Frontal cortex (tissue), 4 donors: ENCODE measurements at places on chromosomes 11 and 22. TPM values are rescaled to one million over a fixed set of nuclear protein-coding genes. Genes with fewer than 3 reads are reported as not detected.

CHRM1 gene
- 14.3 TPM for total RNA-seq

ABCC8 gene
- total RNA-seq, result 8.6 TPM

DNA sequence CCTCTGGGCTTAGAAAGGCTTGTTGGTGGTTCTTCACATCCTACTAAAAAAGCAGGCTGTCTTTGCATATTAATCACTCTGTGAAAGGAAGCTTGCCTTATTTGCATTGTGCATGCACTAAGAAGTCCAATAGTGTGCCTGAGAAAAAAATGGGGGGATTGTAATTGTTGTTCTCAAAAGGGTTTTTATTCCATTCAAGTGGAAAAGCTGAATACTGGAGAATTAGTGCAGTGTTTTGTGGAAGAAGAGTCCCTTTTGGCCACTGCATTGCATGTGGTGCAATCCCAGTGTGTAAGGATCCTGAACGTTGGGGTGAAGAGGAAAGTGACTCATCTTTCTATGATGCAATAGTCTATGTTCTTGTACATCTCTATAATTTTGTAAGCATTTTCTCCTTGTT, 16.5 kb downstream of the NCAM1 start:
- no peak for DNase-seq

PATZ1 gene
- total RNA-seq, result 24.1 TPM

DNA sequence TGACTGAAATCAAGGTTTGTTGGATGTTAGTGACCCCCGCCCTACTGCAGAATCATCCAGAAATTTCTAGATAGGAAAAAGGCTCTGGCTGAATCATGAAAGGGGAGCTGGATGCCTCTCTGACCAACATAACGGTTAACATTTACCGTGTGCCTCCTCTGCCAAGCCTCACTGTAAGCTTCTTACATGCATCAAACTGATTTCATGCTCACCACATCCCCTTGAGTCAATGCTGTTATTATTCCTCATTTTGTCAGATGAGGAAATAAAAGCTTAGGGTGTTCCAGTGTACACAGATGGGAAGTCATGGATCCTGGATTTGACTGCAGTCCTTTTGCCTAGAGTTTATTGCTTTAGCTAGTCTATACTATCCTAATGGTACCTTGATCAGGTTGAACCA, 5.9 kb upstream of the HMOX1 start:
- no peak for DNase-seq

GRCh38 chr11:90373971-90374370, 151.1 kb upstream of the CHORDC1 start:
- DNase-seq, result no peak

OR4A16 gene
- not detected for total RNA-seq

GRCh38 chr11:58178444-58178843, 10.4 kb upstream of the OR9Q2 start:
- no peak for DNase-seq

NCF4 gene
- total RNA-seq, result 2.0 TPM

CARD18 gene
- not detected for total RNA-seq

MRPL11 gene
- total RNA-seq, result 17.1 TPM

TPBGL gene
- not detected for total RNA-seq

- no peak for DNase-seq
These were observed 106.3 kb downstream of the KCNQ1 start for GRCh38 chr11:2551131-2551530.

GDPD5 gene
- total RNA-seq, result 12.2 TPM

- DNase-seq, result peak; percentile 58
These were observed 18.1 kb upstream of the SCGB1A1 start for GRCh38 chr11:62400760-62401159.

DNA sequence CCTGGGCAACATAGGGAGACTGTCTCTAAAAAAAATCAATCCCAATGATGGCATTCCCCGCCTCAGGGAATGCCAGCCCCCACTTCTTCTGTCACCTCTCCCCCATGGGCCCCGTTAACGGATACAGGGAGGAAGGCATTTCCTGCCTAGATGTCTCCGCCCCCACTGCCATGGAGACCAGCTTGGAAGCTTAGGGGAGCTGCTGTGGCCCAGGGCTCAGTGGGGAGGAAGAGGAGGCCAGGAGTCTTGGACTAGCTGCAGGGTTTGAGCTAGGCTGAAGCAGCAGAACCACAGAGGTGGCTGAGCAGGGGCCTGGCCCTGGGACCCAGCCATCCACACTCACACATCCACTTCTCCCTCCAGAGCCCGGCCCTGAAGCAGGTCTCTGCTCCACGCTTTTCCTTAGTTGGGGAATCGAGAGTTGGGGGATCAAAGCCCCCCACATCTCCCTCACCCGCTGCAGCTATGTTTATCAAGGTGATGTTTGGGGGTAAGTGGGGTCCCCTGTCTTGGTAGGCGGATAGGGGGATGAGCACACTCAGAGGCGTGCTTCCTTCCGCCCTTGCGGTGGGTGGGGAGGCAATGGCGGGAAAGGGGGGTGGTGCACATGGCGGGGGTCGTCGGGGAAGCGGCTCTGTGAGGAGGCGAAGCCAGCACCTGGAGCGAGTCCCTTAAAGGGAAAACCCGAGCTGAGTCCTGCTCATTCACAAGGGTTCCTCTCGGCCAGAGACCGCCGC, at the start of gene C22orf15:
Gene C22orf15, plus strand, starts transcription at position 149 of the 737 bp plus-strand sequence. Its CDS starts 317 bp downstream, at position 466.
- no peak for DNase-seq

GRCh38 chr11:109209572-109209971, 212.4 kb upstream of the C11orf87 start:
- no peak for DNase-seq

GRCh38 chr11:100687054-100687629, at the start of gene ARHGAP42:
Gene ARHGAP42 (plus strand): TSS chr11:100687288. CDS start chr11:100687679, 391 bp downstream.
- peak; percentile 53 for DNase-seq

FBXO7 gene
- total RNA-seq, result 47.3 TPM

SYCE3 gene
- not detected for total RNA-seq

DNA sequence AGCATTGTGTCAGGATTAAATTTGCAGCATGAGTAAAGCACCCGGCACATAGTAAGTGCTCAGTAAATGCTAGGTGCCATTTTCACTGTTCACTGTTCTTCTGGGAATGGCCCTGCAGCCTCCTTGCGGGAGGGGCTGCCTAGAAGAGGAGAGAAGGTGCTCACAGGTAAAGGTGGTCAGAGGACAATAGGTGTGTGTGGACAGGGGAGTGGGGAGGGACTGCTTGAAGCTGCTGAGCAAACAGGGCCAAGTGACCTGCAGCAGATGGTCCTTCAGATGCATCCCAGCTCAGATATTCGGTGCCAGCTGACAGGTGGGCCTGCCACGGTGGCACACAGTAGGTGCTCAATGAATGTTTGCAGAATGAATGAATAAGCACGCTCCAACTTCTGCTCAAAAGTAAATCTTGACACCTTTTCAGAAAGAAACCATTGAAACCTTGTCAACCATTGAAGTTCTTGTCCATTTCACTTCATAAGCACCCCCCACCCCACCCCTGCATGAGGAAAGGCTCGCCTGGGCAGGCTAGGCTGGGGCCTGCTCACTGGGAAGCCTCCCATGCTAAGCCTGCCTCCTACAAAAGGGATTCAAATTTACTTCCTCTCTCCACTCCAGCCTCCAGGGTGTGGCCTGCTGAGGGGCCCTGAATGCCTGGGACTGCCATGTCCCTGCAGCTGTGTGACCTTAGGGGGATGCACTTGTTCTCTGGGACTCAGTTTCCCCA, 1.6 kb downstream of the KIAA0930 start:
- DNase-seq, result no peak

PPARA gene
- total RNA-seq, result 4.9 TPM

GAL3ST3 gene
- total RNA-seq, result 10.6 TPM

SUSD2 gene
- total RNA-seq, result under 0.01 TPM

- no peak for DNase-seq
These were observed 87.3 kb downstream of the WNT11 start for GRCh38 chr11:76119032-76119431.

CRACR2B gene
- total RNA-seq, result 0.82 TPM

ZNHIT2 gene
- total RNA-seq, result 6.1 TPM

DNA sequence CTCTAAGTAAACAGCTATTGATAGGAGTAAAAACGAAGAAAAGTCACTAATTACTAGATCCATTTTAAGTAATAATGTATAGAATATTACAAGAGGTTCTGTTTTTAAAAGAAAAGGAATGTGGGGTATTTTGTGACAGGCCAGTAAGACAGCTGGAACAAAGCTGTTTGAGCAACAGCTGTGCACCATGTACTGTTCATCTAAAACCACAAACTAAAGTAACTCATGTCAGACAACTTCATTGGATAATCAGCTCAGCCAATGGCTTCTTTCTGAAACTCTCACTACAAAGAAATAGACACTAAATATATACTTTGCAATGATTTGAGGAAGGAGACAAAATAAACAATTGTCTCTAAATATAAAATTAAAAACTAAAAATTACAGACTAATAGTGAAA, 16.1 kb downstream of the RRAS2 start:
- DNase-seq, result no peak

GRCh38 chr11:20050048-20050447, 110.2 kb downstream of the DBX1 start:
- DNase-seq, result no peak

DNA sequence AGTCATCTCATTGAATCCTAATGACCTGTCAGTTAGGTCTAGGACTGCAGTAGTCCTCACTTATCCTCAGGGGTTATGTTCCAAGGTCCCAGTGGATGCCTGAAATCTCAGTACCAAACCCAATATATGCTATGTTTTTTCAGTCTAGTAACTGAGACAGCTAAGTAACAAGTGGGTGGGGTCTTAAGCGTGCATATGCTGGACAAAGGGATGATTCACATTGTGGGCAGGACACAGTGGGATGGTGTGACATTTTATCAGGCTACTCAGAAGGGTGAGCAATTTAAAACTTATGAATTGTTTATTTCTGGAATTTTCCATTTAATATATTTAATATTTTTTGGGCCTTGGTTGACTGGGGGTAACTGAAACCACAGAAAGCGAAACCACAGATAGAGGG, 29.0 kb downstream of the DDX10 start:
- DNase-seq, result no peak

DNA sequence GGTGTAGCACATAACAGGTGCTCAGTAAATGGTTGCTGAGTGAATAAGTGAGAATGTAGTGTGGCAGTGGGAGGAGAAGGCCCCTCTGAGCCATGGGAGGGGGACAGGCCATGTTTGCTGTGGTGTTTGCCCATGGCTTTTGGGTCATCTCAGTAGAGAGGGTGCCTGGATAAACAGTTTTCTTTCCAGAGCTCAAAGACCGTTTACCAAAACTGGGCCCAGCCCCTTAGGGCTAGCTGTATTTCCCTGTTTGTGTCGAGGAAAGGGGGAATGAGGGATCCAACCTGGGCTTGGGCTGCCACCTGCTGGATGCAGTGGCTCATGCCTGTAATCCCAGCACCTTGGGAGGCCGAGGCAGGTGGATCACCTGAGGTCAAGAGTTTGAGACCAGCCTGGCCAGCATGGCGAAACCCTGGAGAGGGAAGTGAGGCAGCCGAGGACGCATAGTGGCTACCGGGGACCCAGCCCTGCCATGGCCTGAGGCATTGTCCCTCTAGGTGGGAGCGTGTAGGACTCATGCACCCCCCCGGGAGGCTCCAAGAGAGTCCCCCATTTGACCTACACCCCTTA, 8.7 kb upstream of the LTO1 start:
- no peak for DNase-seq

DNA sequence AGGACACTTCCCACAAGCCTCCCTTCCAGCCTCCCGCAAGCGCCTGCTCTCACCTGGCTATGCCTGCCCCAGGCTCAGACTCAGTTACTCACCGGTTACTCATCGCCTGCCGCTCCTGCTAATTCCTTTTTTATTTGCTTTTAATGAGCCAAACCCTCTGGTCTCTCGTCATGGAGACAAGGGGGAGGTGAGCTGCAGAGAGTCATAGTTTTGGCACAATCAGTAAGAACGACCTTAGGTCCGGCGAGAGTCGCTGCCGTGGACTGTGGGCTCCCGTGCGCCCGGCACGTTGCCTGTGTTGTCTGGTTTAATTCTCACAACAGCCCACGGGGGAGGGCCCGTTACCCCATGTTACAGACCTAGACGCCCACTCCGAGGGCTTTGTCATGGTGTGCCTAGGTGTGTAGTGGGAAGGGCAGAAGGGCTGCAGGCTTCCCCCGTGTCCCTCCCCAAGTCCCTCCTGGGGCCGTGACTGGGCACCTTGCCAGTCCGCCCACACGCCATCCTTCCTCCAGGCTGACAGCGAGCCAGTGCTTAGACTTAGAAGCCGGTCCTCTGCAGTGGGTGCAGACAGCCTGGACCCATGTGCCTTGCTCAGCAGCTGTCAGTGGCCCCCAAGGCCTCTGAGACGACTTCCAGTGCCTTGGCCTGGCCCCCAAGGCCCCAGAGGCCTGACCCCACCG, 42.2 kb downstream of the WNT7B start:
- no peak for DNase-seq

DNA sequence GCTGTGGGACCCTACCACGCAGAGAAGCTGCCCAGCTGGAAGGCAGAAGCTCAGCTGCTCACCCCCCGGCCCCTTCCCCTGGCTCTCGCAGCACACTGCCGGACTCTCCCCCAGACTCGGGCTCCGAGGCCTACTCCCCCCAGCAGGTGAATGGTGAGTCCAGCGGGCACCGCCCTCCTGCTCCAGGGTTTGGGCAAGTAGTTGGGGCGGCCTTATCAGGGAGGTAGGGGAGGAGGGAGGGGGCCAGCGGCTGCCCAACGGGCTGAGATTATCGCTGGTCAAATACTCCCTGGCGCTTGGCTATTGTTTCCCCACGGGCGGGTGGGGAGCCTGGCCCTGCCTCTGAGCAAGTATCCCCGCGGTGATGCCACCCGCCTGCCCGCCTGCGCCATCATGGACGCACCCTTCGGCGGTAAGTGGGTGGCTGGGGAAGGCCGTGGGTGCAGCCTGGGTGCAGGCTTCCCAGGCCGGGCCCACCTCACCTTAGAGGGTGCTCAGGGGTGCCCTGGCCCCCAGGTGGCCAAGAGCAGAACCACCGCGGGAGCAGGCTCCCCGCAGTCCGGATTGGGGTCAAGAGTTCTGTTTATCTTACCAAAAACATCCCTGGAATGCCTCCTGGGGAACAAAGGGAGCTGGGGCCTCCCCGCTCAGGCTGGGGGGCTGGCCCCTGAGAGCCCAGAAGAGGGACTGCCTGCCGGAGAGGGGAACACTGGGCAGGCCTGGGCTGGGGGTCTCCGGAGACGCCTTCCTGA, 16.9 kb downstream of the MYRF start:
- DNase-seq, result no peak

GRCh38 chr22:39773503-39773902, 120.1 kb downstream of the ENTHD1 start:
- DNase-seq, result no peak

DNA sequence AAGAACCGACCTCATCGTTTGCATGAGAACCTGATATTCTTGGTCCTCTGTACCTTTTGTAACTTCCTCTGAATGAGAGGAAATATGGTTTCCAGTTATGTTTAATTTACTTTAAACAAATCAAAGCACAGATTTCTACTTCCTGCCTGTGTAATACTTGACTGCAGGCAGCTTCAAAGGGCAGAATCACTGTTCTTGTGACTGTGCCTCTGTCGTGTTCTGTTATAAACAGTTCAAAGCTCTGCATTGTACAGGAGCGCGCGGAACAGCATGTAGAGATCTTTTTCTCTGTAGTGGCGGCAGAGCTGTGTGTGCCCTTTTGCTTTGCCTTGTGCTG, 73.2 kb upstream of the CLDN5 start:
- DNase-seq, result no peak

- DNase-seq, result no peak
These were observed 14.1 kb downstream of the VSIG10L2 start for GRCh38 chr11:125959931-125960330.

- DNase-seq, result no peak
These were observed 29.4 kb downstream of the CCDC83 start for GRCh38 chr11:85884581-85885021.

- DNase-seq, result no peak
These were observed 13.1 kb upstream of the HIKESHI start for GRCh38 chr11:86288776-86289507.

RCN1 gene
- 22.8 TPM for total RNA-seq
